ENCODE measurements at places on chromosomes 5 and 9.

GRCh38 chr5:136382071-136382470, 16.7 kb upstream of the TRPC7 start:
- no peak for DNase-seq

DNA sequence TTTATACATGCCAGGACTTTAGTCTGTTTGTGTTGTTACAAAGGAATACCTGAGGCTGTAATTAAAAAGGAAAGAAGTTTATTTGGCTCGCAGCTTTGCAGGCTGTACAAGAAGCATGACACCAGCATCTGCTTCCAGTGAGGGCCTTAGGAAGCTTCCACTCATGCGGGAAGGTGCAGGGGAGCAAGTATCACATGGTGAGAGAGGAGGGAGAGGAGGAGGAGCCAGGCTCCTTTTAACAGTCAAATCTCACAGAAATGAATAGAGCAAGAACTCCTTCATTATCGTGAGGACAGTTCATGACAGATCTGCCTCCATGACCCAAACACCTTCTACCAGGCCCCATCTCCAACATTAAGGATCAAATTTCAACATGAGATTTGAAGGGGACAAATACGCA, 18.7 kb upstream of the C5orf46 start:
- no peak for DNase-seq

GRCh38 chr9:112013266-112013665, 116.7 kb downstream of the UGCG start:
- DNase-seq = no peak

GRCh38 chr9:124906966-124907365, 33.9 kb downstream of the GOLGA1 start:
- no peak for DNase-seq

DNA sequence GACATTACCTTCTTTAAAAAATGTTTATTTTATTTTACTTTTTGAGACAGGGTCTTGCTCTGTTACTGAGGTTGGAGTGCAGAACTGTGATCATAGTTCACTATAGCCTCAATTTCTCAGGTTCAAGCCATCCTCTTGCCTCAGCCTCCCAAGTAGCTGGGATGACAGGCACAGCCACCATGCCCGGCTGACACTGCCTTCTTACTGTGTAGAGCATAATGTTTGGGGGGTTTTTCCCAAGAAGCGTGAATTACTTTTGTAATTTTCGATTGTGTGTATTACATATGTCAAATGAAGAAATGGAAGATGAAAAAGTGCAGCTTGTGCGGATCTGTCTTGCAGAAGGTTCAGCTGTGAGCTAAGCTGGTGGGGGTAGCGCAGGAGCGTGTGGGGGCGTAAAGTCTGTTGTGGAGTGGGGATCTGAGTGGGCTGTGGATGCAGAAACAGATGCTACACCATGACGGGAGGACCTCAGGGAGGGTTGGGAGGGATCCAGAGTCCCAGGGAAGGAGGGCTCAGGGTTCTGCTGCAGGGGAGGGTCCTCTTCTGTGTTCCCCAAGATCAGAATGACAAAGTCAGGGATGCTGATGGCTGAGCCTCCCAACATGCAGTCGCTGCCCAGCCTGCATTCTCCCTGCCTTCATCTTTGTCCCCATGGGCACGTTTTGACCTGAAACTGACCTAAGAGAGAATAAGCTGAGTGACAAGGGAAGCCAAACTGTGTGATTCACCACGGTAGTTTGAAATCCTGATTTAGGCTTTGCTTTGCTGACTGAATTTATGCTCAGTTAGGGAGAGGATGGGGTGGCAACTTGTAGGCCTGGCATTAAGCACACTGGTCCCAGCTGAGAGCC, 6.8 kb upstream of the ANKRD33B start:
- DNase-seq = no peak

DNA sequence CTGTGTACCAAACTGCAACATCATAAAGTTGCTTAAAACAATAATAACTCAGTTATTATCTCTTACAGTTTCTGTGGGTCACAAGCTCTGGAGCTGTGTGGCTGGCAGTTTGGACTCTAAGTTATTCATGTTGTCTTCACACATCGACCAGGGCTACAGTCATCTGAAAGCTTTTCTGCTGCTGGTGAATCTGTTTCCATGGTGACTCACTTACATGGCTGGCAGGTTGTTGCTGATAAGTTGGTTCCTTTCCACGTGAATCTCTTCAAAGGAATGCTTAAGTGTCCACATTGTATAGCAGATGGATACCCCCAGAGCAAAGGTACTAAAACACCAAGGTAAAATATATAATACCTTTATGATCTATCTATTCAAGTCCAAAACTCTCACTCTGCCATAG, 44.8 kb upstream of the CYLC2 start:
- DNase-seq = no peak

- DNase-seq = no peak
Observed at GRCh38 chr9:116506685-116507084, 180.4 kb upstream of the TRIM32 start.

- DNase-seq = no peak
Observed at GRCh38 chr9:94084314-94084713, at the start of gene PTPDC1. PTPDC1 (plus strand) TSS chr9:94084464; CDS start chr9:94084531, 67 bp downstream.

DNA sequence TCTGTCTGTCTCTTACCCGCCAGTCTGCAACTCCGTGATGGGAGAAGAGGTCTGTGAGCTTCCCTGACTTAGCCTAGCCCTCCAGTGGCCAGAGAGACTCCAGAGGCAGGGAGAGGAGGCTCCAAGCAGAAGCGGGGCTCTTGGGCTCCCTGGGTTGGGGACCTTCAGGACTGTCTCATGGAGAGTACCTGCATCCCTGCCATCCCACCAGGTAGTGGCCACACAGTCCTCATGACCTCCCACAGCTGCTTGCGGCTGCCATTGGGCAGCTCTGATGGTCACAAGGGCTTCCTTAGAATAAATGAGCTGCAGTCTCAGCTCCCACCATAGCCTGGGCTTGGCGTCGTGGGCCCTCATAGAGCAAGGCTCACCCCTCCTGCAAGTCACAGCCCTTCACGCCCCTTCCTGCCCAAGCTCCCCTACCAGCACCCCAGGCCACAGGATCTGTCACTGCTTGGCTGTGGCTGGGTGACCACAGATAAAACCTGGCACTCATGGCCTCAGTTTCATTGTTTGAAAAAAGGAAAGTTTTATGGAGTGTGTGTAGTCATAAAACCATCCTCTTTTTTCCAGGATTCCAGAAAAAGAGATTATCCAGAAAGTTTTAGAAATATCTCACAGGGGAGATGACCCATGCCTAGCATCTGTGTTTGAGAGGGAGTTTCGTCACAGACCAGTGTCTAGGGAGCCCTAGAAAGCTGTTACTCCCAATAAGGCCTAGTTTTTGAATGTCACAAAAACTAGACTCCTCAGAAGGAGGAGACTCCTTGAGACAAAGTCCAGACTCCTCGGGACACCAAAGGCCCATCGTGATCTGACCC, 48.4 kb downstream of the PPARGC1B start:
- no peak for DNase-seq

GRCh38 chr5:92401492-92401891, 1018.4 kb upstream of the ARRDC3 start:
- DNase-seq = no peak

DNA sequence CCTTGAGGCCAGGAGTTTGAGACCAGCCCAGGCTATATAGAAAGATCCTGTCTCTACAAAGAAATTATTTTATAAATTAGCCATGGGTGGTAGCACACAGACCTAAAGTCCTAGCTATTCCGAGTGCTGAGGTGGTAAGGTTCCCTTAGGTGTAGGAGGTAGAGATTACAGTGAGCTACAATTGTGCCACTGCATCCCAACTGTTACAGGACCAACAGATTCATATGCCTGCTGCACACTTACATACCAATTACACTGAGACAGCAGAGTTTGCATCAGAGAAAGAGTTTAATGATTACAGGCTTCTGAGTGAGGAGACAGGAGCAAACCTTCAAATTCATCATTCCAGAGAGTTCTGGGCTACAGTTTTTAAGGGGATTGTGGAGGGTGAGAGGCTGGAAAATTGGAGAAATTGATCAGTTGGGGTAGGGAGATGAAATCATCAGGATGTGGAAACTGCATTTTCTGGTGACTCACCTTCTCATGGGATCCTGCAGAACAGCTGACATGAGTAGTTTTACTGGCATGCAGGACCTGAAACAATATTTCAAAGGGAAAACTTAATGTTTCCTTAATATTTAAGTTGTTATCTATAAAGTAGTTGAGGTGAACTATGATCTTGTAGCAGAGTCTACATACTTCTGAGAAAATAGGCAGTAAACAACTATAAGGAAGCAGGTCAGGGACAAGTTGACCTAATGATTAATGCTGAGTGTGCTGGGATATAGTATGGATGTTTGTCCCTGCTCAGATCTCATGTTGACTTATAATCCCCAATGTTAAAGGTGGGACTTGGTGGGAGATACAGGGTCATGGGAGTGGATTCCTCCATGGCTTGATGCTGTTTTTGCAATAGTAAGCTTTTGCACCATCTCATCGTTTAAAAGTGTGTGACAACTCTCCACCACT, 54.7 kb downstream of the ANXA2R start:
- DNase-seq = no peak

DNA sequence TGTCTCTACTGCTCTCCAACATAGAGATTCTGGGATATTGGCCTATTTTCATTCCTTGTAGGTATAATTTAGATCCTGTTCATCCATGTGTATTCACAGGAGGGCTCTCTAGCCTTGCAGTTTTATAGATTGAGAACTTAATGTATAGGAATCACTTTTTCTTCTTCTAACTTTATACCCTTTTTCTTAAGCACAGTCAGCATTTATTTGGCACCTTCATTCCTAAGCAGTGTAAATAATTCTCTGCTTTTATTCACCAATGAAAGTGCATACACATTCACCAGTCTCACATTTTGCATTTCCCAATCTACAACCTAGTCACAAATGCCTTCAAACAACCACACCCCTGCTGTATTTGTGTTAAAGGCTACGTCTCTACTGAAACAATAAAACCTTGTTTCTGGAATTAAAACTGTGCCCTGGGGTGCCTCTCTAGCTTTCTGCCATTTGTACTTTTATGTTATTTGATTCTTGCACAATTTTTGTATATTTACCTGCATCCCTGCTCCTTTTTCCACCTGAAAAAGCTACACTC, 49.3 kb downstream of the NREP start:
- no peak for DNase-seq

GRCh38 chr5:110769000-110769681, 30.3 kb downstream of the SLC25A46 start:
- no peak for DNase-seq

DNA sequence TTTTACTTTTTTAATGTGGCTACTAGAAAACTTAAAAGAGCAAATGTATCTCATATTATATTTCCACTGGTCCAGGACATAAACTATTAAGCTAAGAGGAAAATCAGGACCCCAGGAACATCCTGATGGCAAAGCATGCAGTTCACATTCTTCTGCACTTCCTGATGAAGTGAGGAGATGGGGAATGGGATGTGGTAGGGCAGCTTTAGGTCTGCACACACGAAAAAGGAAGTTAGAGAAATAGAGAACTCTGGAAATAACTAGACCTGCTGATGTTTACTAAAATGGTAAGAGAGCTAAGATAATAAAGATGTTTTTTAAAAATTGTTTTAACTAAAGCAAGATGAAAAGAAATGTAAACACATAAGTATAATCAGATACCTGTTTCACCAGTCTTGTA, 39.7 kb upstream of the NIPBL start:
- DNase-seq = no peak

DNA sequence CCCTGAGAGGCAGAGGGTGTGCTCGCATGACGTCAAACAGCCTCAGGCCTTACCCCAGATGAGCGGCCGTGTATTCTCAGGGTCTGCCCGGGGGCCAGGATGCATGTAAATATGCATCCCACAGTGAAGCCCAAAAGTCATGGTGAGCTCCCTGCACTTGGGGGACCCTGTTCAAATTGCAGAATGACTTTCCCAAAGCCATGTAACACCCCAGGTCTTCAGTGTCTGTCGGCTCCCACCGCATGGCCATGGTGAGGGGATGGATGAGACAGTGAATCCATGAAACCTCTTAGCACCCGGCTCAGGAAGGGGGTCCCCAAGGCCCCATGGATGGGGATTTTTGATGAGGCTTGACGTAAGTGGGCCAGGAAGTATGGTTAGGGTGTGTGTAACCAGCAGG, 9.3 kb upstream of the COL5A1 start:
- DNase-seq = no peak

DNA sequence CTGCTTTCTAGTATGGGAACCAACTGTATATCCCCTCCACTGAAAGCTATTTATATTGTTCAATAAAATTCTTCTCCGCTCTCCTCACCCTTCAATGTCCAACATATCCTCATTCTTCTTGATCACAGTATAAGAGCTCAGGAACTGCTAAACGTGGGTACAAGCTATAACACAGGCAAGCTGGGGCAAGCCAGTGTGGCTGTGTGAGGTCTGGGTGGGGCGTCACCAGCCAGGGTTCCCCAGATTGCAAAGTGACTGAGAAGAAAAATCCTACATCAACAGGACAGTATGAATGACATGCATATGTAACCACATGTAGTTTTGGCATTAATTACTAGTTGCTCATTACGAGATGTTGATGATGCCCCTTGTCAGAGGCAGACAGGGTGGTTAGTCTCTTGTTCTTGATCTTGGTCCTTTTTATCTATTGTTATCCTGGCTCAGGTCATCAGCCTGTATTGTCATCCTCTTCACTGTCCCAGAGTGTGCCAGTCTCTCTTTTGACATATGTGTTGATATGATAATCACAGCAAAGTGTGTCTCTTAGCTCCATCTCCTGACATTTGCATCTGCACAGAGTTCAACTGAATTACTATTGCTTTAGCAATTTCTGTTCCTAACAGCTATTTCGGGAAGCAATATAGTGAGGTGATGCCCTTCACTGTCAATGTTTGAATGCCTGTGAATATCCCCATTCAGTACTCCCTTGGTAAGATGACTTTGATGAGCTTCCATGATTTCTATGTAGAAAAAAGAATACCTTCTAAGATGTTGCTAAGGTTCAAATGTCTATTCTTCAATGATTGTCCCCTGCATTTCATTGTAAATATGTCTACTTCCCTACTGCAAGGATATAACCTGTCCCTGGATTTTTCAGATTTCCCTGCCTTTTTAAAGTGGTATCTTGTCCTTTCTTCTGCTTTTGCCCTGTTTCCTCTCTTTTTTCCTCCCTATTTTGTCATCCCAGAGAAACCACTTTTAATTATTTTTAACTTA, 140.3 kb downstream of the MAT2B start:
- no peak for DNase-seq

DNA sequence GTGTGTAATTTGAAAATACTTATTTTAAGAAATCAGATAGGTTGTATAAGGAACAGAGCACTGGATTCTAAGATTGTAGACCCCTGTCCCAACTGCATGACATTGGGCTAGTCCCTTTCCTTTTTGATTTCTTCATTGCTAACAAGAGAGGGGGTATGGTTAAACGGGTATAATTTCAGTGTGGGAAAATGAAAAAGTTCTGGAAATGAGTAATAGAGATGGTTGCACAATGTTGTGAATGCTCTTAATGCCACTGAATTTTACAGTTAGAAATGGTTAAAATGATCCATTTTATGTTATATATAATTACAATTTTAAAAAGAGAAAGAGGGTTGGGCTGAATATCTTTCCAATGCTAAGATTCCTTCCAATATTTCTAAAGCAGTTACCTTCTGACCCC, 103.3 kb upstream of the LHFPL2 start:
- no peak for DNase-seq

Data from stimulated activated CD8-positive, alpha-beta memory T cell treated with anti-CD3 and anti-CD28 coated beads, Interleukin-2, amount 100 ng/mL, for 48 hours (primary cell).